ENCODE measurements at places on chromosomes 2 and 18.
A peak's percentile ranks its signal among the peaks of the same experiment; 100 is the strongest.

DNA sequence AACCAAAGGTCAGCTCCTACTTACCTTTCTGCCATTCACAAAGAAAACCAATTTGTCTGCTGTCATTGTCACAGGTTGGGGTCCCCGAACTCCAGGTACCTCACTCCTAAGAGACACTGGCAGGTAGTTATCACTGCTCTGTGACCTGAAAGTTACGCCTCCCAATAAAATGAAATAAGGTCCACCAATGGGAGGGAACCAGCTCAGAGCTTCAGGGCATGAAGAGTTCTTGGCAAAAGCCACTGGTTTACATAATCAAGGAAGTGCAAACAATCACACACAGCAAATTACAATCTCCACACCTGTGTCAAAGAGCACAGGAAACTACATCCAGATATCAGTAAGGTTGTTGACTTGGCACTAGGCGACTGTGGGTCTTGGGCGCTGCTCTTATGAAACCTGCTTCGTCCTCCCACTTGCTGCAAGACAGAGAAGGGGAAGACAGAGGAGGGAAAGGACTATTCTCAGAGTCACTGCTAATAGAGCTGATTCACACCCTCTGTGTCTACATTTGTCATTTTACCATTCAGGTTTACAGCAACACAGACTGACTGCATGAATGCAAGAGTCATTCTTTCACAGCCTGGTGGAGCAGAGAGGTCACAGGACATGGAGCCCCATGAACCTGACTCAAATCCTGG is at the start of gene XDH:
XDH (minus strand) TSS at position 142 of the 641 bp plus-strand sequence; CDS start at position 66, 76 bp downstream.
- peak; percentile 70 for DNase-seq

DNA sequence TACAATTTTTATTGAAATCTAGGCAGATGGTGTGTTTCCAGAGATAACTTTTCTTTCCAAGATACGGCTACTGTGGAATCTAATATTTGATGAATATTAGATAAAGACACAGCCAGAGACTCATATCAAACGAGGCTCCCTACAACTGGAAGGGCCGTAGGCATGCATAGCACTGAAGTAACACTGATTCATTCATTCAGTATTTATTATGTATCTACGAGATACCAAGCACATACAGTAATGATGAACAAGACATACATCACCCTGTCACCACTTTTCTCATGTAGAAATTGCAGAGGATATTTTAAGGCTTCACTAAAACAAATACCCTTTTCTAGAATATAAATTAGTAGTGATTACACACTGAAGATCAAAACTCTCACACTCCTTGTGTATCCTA is 74.5 kb downstream of the KCTD18 start:
- DNase-seq, result no peak

- DNase-seq, result no peak
These were observed 6.5 kb upstream of the ACTG2 start for GRCh38 chr2:73886357-73886756.

- no peak for DNase-seq
These were observed 8.1 kb downstream of the NABP1 start for GRCh38 chr2:191686066-191686465.

DNA sequence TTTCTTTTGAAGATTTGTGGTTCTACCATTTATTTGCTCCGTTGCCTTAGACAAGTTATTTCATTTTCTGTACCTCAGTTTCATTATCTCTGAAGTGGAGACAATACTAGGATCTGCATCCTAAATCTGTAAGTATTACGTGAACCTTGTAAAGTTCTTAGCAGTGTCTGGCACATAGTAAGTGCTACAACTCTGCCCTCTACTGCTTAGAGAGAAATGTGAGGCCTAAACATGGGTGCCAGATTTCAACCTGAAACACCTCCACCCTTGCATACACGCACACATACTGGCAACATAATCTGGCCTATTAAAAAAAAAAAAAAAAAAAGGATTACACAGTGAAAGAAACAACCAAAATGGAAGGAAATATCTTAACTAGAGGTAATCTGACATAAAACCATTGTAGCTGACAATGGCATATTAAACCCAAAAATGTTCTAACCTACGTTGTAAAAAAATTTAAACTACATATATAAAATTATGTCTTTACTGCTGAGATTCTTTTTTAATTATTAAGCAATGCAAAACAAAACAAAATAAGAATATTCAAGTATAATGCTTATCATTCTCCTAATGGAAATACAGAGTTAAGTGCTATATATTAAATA is 132.6 kb downstream of the MAP2 start:
- no peak for DNase-seq

DNA sequence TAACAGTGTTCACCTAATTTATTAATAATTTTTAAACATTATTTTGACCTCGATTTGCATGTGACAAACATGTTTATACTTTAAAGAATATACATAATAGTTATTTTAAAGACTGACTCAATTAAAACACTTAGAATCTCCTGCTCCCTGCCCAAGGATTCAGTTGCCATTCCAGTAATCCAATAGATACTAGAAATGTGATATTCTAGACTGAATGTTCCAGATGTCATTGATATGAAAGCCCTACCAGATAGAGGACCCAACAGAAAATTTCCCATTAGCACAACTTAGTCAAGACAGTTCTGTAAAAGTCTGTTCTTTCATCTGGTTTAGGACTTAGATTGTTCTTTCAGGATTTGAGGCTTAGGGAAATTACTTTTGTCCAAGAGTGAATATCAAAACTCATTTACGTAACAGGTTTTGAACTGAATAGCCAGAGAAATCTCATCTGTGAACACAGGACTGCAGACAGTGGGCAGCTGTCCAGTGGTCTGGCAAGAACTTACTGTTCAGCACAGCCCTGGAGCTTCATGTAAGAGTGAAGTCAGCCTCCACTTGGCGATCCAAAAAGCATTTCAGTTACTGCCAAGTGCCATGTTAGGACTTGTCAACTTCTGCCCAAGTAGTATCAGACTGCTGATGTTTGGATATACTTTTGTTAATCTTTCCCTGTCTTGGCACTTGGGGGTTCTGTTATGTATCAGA is 77.5 kb downstream of the OSBPL6 start:
- DNase-seq, result no peak

- no peak for DNase-seq
These were observed 15.5 kb downstream of the CEP192 start for GRCh38 chr18:13006531-13007247.

GRCh38 chr18:44602380-44602779 is 78.3 kb upstream of the SETBP1 start:
- DNase-seq, result no peak

DNA sequence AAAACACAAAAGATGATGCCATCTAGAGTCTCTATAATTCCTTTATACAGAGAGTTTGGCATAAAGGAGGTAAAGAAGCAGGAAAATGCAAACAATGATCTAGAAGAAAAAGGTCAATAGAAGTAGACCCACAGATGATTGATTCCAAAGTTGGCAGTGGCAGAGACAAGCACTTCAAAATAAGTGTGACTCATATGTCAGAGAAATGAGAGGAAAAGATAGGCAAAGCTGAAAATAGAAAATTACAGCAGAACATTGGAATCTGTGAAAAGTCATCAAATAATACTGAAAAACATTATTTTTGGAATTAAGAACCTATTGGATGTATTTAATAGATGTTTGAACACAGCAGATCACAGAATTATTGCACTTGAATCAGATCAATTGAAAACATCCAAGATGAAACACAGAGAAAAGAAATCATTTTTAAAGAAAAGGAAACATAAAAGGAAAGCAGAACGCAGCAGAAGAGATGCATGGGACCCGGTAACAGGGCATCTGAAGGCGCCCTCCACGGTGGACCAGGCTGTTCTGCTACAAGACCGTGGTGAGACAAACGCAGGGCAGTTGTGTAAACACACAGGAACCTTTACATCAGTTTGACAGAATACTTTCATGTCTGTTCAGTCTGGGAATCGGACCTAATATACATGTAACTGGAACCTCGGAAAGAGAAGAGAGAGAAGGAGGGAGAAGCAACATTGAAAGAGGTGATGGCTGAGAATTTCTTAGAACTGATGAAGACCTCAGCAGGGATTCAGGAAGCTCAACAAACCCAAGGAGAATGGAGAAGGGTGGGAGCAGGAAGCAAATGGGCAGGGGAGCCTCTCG is 74.6 kb upstream of the GPC1 start:
- DNase-seq, result no peak

DNA sequence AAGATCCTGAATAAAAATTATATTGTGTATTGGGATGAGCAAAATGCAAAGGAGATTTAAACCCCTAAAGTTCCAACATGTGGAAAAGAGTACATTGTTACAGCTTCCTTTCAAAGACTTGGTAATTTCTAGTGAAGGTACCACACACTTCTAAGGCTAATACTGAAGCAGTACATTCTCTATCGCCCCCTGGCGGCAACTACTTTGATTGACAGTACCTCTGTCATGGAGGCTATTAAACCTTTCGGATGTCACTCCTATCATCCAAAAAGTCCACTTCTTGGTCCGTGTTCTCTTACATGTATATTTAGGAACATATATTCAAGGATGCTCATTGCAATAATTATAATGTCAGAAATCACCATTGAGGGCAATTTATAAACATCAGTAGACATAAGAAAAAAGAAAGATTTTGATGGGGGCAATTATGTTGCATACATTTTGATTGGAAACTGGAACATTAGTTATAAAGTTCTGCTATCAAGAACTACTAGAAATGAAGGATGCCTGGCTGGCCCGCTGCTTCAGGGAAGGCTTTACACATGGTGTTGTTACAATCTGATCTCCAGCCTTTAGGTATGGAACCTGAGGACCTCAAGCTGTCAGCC is 601.6 kb downstream of the CPS1 start:
- no peak for DNase-seq

DNA sequence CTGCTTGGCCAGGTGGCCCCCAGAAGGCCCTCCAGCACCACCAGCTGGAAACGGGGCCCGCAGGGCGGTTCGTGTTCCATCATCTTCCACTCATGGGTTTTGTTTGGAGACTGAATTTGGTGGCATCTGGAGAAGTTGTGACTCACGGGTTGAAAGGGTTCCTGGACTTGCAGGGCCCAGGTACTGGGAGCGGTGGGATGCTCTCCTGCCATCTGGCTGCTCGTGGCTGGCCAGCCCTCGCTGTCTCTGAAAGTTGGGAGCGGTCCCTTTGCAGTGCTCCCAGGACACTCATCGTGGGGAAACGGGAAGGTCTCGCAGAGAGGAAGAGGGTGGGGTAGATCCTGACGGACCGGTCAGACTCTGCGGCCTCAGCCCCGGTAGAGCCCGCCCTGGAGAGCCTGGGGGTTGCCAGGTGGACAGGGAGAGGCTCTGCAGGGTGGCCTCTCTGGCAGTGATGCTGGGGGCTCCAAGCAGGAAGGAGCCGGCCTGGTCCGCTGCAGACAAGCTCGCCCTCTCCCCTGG is 47.5 kb downstream of the TWIST2 start:
- DNase-seq, result no peak

- no peak for DNase-seq
These were observed 169.3 kb upstream of the NXPH2 start for GRCh38 chr2:138949517-138949916.

GRCh38 chr2:10588931-10589330 is 100.8 kb downstream of the NOL10 start:
- no peak for DNase-seq

- DNase-seq, result no peak
These were observed 19.3 kb downstream of the GPD2 start for GRCh38 chr2:156455361-156455975.

GRCh38 chr18:48831113-48831759 is 119.5 kb downstream of the SMAD7 start:
- no peak for DNase-seq

- DNase-seq, result no peak
These were observed 526 bp downstream of the COX7A2L start for GRCh38 chr2:42360493-42360889.

GRCh38 chr18:12645751-12646203 is 12.1 kb downstream of the SPIRE1 start:
- DNase-seq, result no peak

- DNase-seq, result no peak
These were observed 26.2 kb downstream of the MMADHC start for GRCh38 chr2:149561309-149561926.

DNA sequence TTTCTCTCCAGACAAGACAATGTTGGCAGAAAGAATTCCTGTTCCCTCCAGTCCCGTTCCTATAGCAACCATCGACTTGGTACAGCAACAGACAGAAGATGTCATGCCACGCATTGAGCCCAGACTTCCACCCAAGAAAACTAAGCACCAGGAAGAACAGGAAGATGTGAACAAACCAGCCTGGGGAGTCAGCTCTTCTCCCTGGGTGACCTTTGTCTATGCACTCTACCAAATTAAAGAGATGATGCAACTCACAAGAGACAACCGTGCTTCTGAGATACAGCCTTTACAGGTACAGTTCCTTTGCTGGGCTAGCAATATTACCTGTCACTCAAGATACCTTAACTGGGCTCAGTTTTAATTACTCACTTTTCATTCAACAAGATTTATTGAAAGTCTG is 37.1 kb downstream of the NEMP2 start:
- DNase-seq, result no peak

DNA sequence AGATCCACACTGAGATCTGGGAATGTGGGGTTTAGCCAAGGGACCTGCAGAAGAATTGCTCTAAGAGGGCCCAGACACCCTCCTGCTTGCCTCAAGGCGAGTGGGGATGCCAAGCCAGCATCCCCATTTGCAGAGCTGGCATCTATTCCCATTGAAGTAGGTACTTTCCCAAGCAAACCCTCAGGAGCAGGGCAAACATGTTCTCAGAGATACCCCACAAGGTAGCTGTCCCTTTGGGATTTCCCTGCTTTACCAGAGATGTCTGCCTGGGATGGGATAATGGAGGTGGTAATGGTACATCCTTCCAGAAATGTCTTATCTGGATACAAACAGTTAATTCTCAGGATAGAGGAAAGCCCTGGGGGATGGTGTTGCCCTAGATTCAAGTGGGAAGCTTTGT is 51.2 kb downstream of the GYPC start:
- peak; percentile 77 for DNase-seq

DNA sequence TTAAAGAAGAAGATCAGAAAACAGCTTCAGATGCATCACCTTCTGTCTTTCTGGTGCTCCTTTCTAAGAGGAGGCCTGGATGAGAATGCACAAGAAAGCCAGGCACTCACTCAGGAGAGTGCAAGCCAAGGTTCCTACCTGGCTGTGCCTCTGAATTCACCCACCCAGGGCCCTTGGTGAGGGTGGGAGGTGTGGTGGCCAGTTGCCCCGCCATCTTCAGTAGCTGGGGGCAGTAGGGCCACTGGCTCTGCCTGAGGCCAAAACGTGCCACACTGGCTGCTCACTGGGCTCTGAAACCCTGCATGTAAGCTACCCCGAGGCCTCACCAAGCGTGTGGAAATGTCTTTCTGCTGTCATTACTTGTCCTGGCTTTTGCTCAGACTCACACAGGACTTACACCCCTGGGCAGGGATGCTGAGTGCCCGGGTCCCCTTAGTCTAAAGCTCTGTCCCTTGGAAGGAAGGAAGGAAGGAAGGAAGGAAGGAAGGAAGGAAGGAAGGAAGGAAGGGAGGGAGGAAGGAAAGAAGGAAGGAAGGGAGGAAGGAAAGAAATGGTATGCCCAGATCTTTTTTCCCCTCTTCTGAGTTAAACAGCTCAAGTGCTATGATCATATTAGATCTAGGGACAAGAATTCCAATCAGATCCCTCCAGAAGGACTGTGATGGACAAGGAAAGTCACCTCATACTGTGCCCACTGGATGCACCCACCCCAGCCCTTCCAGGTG is 8.5 kb upstream of the LBH start:
- no peak for DNase-seq
